Activated naive CD4-positive, alpha-beta T cell treated with anti-CD3 and anti-CD28 coated beads, Interleukin-2, amount 50 U/mL, for 16 hours (primary cell): ENCODE measurements at places on chromosomes 3 and 15.

- DNase-seq = no peak
Measured at GRCh38 chr3:99635348-99635747, 3.0 kb upstream of the COL8A1 start.

DNA sequence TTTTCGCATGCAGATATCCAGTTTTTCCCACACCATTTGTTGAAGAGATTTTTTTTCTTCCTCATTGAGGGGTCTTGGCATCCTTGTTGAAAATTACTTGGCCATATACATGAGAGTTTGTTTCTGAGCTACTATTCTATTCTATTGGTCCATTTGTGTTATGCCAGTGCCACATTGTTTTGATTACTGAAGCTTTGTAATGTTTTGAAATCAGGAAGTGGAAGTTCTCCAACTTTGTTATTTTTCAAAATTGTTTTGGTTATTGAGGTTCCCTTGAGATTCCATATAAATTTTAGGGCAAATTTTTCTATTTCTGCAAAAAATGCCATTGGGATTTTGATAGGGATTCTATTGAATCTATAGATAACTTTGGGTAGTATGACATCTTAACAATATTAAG lies 130.3 kb upstream of the PFN2 start:
- no peak for DNase-seq

- DNase-seq = no peak
Measured at GRCh38 chr3:101096444-101096843, 103.2 kb upstream of the ABI3BP start.

DNA sequence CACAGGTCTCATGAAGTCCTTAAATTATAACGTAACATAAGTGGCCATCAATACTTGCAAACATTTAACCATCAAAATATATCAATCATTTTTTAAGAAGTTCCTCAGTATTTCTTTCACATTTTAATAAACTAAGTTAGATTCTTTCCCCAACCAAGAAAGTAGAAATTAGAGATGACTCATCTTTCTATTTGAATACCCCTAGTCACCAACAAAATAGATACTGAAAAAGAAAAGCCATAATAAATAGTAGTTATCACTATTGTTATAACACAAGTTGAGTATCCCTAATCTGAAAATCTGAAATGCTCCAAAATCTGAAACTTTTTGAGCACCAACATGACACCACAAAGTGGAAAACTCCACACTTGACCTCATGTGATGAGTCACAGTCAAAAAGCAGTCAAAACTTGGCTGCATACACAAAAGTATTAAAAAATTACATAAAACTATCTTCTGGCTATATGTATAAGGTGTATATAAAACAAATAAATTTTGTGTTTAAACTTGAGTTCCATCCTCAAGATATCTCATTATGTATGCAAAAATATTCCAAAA lies 3.7 kb downstream of the SHQ1 start:
- DNase-seq = no peak

- DNase-seq = no peak
Measured at GRCh38 chr15:93025625-93025982, 63.4 kb downstream of the RGMA start.

DNA sequence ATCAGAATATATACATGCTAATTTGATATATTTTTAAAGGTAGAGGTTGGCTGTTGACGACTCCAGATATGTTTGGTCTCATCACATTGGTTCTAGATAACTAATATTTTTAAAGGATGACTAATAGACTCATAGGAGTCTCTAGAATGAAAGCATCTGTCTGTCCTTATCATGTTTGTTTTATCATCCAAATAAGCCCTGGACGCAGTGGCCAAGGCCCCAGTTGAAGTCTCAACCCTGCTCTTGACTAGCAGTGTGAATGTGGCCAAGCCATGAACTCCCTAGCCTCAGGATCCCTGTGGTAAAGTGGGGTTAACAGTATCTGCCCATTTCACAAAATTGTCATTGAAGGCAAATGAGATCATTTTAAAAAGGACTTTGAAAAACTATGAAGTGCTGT lies 53.6 kb downstream of the ABHD2 start:
- no peak for DNase-seq

- DNase-seq = no peak
Measured at GRCh38 chr15:61393949-61394348, 164.8 kb upstream of the RORA start.

DNA sequence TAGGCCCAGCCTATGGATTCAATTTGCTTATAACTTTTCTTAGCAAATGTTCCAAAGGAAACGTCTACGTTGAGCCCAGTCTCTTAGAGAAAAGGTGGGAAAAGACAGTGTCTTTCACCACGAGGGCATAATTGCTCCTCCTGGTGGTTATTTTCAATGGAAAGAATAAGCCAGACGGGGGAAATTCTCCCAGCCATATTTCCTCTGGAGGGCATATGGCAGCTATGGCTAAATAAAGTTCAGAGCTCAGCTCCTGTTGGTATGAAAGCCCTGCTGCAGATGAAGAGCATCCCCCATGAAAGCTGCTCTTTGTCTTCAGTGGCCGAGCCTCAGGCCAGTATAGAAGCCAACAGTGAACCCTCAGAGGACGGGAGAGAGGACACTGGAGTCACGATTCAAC lies 297.9 kb downstream of the RYR3 start:
- DNase-seq = no peak

DNA sequence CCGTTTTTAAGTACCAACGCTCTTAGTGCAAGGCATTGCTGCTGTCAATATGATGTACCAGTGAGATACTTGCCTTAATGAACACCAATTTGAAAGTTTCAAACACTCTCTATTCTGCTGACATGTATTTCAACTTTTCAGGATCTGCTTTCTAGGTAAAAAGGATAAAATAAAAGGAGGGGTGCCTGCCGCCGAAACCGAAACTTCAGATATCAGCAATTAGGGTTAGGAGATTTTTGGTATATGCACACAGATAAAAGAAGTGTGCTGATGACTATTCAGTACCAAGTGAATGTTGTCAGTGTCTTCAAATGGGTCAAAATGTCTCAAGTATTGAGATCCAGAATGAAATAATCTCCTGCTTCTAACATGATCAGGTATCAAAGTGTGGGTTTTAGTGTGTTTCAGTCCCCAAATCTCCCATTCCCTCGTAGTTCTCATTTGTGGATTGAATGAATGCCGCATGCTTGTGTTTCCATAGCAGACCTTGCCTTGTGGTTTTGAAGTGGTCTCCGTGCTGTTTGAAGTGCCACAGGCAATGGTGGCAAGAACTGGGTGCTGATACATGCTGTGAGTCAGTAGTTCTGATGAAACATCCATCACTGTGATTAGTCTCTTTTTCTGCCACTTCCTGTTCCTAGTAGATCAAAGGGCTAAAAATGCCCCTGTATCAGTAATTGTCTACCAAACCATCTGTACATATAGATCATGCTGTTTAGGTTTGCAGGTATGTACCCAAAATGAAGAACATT lies 22.5 kb downstream of the CHST14 start:
- DNase-seq = peak; percentile 67

DNA sequence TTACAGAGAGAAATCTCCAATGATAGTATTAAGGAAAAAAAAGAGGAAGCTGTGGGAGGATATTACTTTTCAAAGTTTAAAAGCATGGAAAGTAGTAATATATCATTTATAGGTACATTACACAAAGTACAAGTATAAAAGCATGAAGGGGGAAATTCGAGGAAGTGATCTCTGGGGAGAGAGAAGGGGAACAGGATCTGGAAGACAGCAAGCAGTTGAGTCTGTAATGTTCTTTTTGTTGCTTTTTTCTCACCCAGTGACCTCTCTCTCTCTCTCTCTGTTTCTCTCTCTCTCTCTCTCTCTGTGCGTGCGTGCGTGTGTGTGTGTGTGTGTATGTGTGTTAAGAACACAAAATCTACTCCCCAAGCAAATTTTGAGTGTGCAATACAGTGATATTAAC lies 10.2 kb downstream of the C3orf20 start:
- DNase-seq = no peak

GRCh38 chr15:57411945-57412768 lies 35.9 kb downstream of the CGNL1 start:
- DNase-seq = no peak

GRCh38 chr3:152113992-152114651 lies 154.6 kb upstream of the MBNL1 start:
- no peak for DNase-seq

DNA sequence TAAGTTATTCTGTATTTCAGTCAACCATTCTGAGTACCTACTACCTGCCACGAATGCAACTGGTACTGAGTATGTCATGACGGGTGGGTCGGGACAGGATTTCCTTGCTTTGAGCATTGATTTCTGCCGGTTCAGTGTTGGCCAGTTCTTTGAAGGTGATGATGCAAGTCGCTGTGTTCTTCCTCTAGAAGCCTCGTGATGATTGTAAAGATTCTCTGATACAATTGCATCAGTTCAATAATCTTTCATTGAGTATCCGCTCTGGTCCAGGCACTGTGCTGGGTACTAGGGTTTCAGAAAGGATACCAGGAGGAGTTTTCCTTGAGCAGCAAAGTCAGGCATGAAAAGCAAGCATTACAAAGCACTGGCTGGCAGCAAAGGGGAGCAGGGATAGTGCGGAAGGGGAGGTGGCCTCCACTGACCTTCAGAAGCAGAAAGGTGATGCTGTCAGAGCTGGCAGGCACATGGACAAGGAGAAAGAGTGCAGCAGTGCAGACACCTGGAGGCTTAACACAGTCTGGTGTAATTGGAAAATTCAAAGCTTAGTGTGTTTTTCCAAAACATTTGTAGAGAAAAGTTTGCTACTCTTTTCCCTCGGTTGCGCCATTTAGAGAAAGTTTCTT lies 100.1 kb downstream of the RPL39L start:
- no peak for DNase-seq

GRCh38 chr3:45946875-45947274 lies 3.6 kb downstream of the CXCR6 start:
- DNase-seq = no peak

- DNase-seq = no peak
Measured at GRCh38 chr3:189338366-189338765, 166.6 kb downstream of the TPRG1 start.

- DNase-seq = no peak
Measured at GRCh38 chr15:91886878-91887277, 33.4 kb downstream of the SLCO3A1 start.

DNA sequence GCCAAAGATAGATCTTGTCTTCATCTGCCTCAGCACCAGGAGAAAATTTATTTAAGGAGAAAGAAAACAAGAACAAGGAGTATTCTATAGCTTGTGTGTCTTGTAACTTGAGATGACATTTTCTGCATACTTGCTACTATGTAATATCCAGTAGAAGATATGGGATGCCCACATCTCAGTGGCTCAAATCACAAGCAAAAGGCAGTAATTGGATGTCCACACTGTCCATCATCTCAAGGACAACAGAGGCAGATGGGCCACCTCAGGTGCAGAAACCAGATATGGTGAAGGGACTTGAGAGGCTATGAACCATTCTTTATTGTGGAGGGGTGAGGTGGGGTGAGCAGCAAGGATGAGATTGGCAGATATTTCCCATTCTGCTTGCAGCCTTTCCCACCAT lies 309.0 kb downstream of the GBE1 start:
- no peak for DNase-seq

GRCh38 chr15:51285399-51285798 lies 53.0 kb downstream of the CYP19A1 start:
- DNase-seq = no peak

- DNase-seq = peak; percentile 24
Measured at GRCh38 chr15:100918690-100919480, at the start of gene LRRK1. LRRK1 (plus strand) TSS chr15:100919357; CDS start chr15:100924633, 5,276 bp downstream.

GRCh38 chr15:39616731-39617455 lies 36.0 kb downstream of the THBS1 start:
- DNase-seq = no peak

DNA sequence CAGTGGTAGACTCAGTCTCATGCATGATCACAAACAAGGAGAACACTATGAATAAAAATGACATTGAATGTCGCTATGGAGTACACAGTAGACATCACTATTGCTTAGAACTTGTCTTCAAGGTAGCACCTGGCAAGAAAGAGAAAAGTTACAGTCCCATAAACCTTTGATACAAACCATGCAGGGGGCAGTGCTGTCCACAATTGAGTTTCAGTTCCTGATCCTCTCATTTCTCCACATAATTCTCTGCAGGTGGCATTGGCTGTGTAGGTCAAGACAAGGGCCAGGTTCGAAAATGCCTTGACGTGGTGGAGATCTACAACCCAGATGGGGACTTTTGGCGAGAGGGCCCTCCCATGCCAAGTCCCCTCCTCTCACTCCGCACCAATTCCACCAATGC lies 47.9 kb downstream of the KBTBD12 start:
- no peak for DNase-seq

- no peak for DNase-seq
Measured at GRCh38 chr15:51307811-51308210, 30.6 kb downstream of the CYP19A1 start.

DNA sequence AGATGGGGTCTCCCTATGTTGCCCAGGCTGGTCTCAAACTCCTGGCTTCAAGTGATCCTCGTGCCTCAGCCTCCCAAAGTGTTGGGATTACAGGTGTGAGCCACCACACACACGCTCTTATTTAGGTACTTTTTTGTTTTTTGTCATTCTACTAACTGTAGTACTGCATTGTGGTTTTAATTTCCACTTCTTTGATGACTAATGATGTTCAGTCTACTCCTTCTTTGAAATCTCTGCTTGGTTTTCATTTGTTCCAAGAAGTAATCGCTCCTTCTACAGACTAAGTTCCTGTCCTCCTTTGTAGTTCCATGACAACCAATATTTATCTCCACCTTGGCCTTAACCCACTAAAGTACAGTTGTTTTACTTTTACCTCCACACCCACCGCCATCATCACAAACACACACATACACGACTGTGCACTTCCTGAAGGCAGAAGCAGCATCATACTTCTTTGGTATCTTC lies 529 bp upstream of the DLEC1 start:
- peak; percentile 44 for DNase-seq
